Left colon (tissue), 2 donors: ENCODE measurements at places on chromosomes 2 and 18. TPM values are rescaled to one million over a fixed set of nuclear protein-coding genes. Genes with fewer than 3 reads are reported as not detected.

GRCh38 chr18:74278058-74278457, 13.7 kb downstream of the CYB5A start:
- no peak for DNase-seq

DNA sequence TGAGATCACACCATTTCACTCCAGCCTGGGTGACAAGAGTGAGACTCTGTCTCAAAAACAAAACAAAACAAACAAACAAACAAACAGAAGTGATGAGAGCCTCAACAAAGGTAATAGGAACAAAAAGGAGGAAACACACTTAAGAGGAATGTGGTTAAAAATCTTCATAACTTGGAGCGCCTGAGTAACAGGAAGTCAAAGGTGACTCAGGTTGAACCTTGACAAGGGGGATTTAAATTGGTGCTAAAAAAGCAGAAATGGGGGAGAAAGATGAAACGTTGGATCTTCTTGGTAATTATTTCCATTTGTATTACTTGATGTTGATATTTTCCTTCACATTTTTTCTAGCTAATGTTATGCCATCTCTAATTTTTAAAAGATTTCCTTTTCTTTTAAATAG, 318.5 kb upstream of the TCF4 start:
- DNase-seq = no peak

- no peak for DNase-seq
Measured at GRCh38 chr18:55500316-55501086, 87.5 kb downstream of the TCF4 start.

DNA sequence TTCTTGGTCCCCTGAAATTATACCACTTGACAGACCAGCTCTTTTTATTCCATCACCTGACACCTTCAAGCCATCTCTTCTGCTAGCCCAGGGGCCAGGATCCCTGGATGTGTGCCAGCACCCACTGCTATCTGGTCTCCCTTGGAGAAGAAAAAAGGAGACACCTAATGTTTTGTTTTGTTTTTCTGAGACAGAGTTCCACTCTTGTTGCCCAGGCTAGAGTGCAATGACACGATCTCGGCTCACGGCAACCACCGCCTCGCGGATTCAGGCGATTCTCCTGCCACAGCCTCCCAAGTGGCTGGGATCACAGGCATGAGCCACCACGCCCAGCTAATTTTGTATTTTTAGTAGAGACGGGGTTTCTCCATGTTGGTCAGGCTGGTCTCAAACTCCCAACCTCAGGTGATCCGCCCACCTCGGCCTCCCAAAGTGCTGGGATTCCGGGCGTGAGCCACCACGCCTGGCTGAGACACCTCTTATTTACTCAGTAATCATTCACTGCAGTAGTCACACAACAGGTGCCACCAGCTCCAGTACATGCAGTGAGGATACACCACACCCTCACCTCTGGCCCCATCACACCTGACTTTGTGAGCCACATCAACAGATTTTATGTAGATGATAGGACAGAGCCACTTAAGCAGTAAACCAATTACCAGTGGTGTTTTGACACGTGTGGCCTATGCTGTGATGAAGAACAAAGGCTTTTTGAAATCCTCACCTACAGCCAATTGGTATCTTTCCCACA, 42.8 kb upstream of the PCBP1 start:
- peak; percentile 64 for DNase-seq

DNA sequence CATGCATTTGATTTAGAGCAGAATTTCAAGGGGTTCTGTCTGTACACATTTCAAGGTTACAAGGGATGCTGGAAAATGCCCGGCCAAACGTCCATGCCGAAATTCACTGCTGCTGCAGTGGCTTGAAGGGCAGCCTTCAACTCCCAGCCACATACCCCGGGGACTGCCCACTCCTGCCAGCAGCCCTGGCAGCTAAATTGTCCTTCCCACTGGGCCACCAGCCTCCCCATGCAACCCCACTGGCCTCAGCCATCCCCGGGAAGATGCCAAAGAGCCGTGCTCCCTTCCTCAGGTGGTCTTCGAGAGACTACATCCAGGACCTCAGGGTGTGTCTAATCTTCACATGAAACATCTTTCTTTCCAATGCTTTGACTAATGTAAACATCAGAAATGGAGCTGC, 478.7 kb upstream of the MYT1L start:
- no peak for DNase-seq

C2orf81 gene
- total RNA-seq = 1.7 TPM

OSR1 gene
- 1.3 TPM for total RNA-seq
